Stimulated activated CD4-positive, alpha-beta T cell treated with anti-CD3 and anti-CD28 coated beads, Interleukin-2, amount 100 ng/mL, for 24 hours (primary cell): ENCODE measurements at places on chromosomes 3 and 15.

DNA sequence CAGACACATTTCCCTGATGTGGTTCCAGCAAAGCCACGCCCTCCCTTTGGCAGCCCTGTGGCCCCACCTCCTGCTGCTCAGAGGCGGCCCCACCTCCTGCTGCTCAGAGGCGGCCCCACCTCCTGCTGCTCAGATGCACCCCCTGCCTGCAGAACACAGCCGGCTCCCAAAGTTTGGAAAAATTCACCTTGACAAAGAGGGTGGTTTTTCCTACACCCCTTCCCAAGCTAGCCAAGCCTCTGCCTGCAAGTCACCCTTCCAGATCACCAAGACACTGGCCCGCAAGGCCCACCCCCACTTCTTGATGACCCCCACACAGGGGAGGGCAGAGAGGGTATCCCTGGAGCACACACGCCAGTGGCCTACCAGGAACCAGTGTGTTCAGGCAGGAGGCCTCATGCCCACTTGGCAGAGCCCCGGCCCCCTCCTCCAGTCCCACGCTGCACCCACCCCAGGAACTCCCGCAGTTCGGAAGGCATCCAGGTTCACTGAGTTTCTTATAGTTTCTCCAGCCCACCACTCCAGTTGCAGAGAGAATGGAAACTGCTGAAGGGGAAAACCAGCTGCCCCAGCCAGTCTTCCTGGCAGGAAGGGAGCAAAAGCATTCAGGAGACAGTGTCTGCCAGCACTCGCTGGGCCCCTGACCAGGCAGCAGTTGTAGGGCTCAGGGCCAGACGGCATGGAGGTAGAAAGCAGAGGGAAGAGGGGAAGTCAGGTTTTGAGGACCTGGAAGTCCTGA, 2.3 kb upstream of the HAPLN3 start:
- peak; percentile 80 for DNase-seq

- no peak for DNase-seq
Measured at GRCh38 chr3:152930516-152930915, 95.6 kb downstream of the P2RY1 start.

GRCh38 chr3:50563867-50564266, 3.7 kb downstream of the C3orf18 start:
- no peak for DNase-seq

- no peak for DNase-seq
Measured at GRCh38 chr3:8183627-8184026, 318.0 kb upstream of the LMCD1 start.

GRCh38 chr3:68033867-68034266, 379.5 kb upstream of the SUCLG2 start:
- no peak for DNase-seq

GRCh38 chr15:39253552-39253951, 327.3 kb upstream of the THBS1 start:
- no peak for DNase-seq
